ENCODE measurements at places on chromosomes 5 and 9. TPM values are rescaled to one million over a fixed set of nuclear protein-coding genes. Genes with fewer than 3 reads are reported as not detected.

The ADAMTS16 gene
- total RNA-seq, result 0.71 TPM

The PKN3 gene
- 15.8 TPM for total RNA-seq

The GRM6 gene
- total RNA-seq, result not detected

The SPARC gene
- total RNA-seq, result 1,265 TPM

DNA sequence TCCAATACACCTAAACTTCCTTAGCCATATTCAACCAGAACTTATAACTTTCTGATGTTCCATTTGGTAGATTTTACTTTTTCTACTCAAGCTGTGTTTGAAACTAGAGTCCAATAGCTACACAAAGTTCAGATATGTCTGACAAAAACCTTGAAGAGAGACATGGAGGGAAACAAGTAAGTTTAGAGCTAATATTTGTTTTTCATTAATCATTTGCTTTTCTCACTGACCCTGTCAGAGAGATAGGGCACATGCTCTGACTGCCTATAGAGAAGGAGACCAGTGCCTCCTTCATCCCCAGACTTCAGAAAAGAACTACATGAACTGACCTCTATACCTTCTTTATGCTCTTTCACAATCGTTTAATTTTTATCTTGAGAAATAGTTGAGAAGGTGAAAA lies 157.0 kb upstream of the PPP1R2B start:
- H3K27ac ChIP-seq, result no peak overlapping the region
- H3K4me1 ChIP-seq, result no peaks in the 10 kb centered on the region
- no peaks in the 10 kb centered on the region for H3K27me3 ChIP-seq
- H3K36me3 ChIP-seq, result no peaks in the 10 kb centered on the region
- DNase-seq, result no peak
- no peak overlapping the region for H3K4me3 ChIP-seq

The NR2F1-AS1 gene
- total RNA-seq, result 11.3 TPM

DNA sequence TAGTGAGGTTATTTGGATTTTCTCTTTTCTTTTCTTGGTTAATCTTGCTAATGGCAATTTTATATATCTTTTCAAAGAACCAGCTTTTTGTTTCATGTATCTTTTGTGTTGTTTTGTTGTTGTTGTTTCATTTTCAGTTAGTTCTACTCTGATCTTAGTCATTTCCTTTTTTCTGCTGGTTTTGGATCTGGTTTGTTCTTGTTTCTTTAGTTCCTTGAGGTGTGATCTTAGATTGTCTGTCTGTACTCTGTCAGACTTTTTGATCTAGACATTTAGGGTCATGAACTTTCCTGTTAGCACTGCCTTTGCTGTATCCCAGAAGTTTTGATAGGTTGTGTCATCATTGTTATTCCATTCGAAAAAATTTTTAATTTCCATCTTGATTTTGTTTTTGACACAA lies 399.7 kb downstream of the TLE1 start:
- H3K4me1 ChIP-seq, result peaks cover 10% of the 10 kb centered on the region
- no peak overlapping the region for H3K4me3 ChIP-seq
- no peaks in the 10 kb centered on the region for H3K27me3 ChIP-seq
- H3K36me3 ChIP-seq, result no peaks in the 10 kb centered on the region
- no peak overlapping the region for H3K27ac ChIP-seq
- DNase-seq, result no peak

GRCh38 chr5:178238711-178239592 lies 6.3 kb upstream of the PHYKPL start:
- no peak for DNase-seq
- H3K27me3 ChIP-seq, result no peaks in the 10 kb centered on the region
- H3K27ac ChIP-seq, result no peak overlapping the region

GRCh38 chr5:13653709-13654108 lies 290.8 kb downstream of the DNAH5 start:
- no peak overlapping the region for H3K4me3 ChIP-seq
- H3K36me3 ChIP-seq, result no peaks in the 10 kb centered on the region
- H3K27me3 ChIP-seq, result no peaks in the 10 kb centered on the region
- no peak overlapping the region for H3K27ac ChIP-seq

The ZNF883 gene
- not detected for total RNA-seq
